Pancreas (tissue), 10 donors: ENCODE measurements at places on chromosomes 3 and 15.

DNA sequence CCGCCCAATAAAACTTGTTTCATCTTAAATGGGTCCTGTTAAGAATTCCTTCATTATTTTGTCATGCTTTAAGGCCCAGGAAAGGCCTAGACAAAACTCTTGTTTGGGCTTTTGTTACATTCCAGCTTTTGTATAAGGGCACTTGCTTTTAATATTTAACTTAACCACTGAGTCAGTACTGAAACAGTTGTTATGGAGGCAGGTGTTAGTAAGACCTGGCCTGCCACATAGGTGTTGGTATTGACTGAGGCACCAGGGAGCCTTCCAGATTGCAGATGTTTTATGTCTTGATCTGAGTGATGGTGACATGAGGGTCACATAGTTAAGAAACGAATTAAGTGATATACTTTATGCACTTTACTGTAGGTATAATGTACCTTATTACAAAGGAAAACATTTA lies 274.9 kb upstream of the TGFBR2 start:
- DNase-seq, result no peak

DNA sequence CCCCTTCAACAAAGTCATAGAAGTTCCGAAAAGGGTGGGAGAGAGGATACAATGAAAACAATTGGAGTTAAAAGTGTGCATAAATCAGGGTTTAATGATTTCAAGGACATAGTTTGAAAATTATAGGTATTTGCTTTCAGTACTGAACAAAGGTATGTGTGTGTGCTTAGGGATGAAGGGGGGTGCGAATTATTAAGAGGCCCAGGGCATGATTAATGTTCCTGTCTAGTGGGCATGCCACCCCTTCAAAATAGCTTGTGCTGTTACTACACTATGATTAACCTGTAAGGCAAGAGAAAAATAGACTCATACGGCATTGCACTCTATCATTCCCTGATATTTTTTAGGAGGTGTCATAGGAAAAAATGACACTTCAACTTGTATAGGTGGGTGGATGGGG lies 731.6 kb downstream of the NAALADL2 start:
- DNase-seq, result no peak

GRCh38 chr3:98963546-98963945 lies 62.1 kb upstream of the DCBLD2 start:
- no peak for DNase-seq

DNA sequence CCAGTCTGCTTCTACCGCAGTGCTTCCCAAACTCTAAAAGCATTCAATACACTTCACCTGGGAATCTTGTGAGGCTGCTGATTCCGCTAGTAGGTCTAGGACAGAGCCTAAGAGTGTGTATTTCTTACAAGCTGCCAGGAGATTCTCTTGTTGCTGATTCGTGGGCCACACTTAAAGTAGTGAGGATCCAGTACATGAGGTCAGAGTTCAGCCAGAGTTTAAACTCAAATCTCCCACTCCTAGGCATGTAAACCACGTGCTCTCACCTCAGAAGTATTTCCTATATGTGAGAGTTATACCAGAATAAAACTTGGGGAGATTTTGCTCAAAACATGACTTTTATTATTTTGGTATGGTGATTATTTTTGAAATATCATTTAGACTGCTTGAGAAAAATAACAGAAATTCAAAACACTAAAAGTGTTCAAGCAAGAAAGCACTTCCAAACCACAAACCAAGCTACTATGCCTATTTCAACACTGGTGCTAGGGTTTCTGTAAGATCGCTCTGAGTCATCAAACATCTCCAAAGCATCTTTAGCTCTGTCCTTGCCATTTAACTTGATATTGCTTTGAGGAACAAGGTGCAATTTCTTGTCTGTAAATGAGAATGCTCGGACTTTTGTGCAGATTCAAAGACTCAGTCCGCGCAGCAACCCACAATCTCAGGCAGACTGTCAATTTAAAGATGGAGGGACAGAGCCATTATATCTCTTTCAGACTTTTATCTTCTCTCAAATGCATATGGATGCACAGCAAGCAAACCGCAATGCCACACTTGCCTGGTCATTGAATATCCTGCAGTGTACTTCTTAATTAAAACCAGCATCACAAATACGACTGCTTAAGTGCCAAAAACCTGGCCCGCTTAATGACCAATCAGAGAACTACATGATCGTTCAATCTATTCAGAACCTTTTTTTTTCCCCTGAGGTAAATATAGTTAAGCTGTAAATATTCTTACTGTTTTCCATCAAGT lies 59.8 kb downstream of the AGTR1 start:
- DNase-seq, result no peak

GRCh38 chr15:29056839-29057450 lies 171.2 kb downstream of the APBA2 start:
- DNase-seq, result no peak
